ENCODE measurements at places on chromosomes 6 and 20.

- DNase-seq, result no peak
- no peaks in the 10 kb centered on the region for H3K36me3 ChIP-seq
- peaks cover 1% of the 10 kb centered on the region for H3K27me3 ChIP-seq
- no peak overlapping the region for H3K27ac ChIP-seq
- H3K4me3 ChIP-seq, result no peak overlapping the region
- H3K4me1 ChIP-seq, result no peaks in the 10 kb centered on the region
These were observed 53.5 kb downstream of the DACT2 start for GRCh38 chr6:168265827-168266815.

- no peak for DNase-seq
- H3K4me1 ChIP-seq, result peaks cover 12% of the 10 kb centered on the region
These were observed 40.8 kb downstream of the IYD start for GRCh38 chr6:150409576-150410066.

- no peak overlapping the region for H3K4me3 ChIP-seq
- H3K4me1 ChIP-seq, result peaks cover 15% of the 10 kb centered on the region
These were observed 49.9 kb downstream of the PRDM1 start for GRCh38 chr6:106135911-106136571.

- peak; percentile 49 for DNase-seq
- H3K36me3 ChIP-seq, result peaks cover 8% of the 10 kb centered on the region
These were observed at the start of gene TAPBP for GRCh38 chr6:33313709-33314514. TAPBP (minus strand) TSS chr6:33314078; CDS start chr6:33314041, 37 bp downstream.

GRCh38 chr6:105900125-105900937 lies 185.8 kb upstream of the PRDM1 start:
- peak; percentile 19 for DNase-seq
- H3K4me3 ChIP-seq, result peak overlapping the region; percentile 18
- H3K27ac ChIP-seq, result peak overlapping the region; percentile 93
- peaks cover 2% of the 10 kb centered on the region for H3K36me3 ChIP-seq
- peaks cover 2% of the 10 kb centered on the region for H3K27me3 ChIP-seq

DNA sequence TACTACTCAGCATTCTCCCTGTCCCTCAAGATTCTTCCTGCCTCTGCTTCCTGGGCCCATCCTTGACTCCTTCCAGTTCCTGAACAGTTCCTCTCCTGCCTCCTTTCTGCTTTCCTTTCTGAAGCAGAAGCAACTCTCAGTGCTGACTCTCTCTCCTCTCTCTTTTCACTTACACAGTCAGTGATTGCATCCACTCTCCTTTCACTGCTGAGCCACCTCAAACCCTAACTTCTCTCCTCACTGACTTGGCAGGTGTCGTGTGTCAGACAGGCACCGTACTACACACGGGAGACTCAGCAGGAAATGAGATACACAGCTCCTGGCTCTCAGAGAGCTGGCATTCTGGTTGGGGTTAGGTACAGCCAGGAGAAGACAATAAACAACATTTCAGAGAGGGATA lies 5.6 kb downstream of the ABHD16A start:
- H3K4me1 ChIP-seq, result peaks cover 30% of the 10 kb centered on the region
- peaks cover 3% of the 10 kb centered on the region for H3K27me3 ChIP-seq
- H3K36me3 ChIP-seq, result peaks cover 10% of the 10 kb centered on the region

Data from endothelial cell (in vitro differentiated cells).